B cell (primary cell): ENCODE measurements at places on chromosomes 7 and 10.

DNA sequence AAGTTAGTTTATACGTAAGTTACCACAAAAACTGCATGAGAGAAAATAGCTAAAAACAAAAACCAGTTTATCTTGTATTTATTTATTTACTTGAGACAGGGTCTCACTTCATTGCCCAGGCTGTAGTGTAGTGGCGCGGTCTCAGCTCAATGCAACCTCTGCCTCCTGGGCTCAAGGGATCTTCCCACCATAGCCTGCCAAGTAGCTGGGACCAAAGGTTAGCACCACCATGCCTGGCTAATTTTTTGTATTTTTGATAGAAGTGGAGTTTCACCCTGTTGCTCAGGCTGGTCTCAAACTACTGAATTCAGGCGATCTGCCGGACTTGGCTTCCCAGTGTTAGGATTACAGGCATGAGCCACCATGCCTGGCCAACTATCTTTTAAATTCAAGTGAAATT, 277.4 kb downstream of the PLXDC2 start:
- DNase-seq, result no peak

DNA sequence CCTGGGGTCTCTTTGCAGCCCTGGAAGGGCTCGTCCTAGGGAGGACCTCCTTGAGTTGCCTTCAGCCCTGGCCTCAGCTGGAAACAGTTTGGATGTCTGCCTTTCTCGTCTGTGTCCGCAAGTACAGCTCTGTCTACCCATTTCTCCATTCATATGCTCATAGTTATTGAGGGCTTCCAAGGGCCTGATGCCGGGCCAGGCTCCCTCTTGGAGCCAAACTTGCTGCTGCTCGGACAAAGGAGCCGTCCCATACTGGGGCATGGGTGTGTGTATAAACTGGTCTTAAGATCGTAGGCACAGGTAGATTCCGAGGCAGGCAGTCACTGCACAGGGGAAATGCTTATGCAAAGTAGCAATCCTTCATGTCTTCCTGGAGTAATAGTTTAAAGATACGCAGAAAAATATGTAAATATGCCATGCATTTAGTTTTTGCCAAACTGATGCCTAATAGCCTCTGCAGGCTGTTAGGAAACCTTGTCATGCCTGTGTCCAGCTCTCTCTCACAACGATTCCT, 117.0 kb upstream of the BTBD16 start:
- no peak for DNase-seq

DNA sequence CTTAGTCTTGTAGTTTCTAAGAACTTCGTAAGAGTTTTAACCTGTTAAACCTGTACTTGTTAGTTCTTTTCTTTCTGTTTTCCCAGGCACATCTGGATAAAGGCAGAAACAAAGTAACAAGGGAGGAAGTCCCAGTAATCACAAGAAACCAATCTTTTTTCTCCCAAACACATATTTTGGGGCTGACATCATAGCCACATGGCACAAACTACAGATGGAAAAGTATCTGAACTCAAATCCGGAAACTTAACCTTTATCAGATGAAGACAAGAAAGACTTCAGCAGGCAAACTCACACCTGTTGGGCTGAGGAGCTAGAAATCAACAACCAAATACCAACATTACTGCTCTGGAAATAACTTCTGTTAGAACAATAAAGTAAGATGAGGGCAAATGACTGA, 67.1 kb downstream of the CUBN start:
- no peak for DNase-seq

DNA sequence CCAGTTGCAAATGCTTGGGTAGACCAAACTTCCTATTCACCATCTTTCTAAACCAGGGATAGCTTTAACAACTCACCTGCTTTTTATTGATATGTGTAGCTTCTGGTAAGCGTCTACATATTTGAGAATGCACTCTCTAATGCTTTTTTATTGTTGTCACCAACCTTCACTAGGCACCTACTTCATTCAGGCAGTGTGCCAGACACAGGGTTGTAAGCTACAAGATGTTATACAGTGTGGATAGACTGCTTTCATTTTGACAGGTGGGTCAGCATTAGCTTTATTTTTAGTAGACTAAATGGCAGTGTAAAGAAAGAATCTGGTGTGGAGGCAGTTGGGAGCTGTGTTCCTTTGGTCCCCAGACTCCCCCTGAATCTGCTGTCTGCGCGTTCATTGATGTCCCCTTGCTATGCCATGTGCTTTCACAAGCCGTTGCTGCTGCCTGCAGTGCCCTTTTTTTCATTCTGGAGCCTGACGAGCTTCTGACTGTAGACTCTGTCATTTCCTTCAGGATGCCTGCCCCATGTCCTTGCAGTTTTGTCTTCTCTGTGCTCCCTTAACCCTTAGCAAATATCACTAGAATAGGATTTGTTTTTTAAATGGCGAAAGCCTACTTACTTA, 32.1 kb downstream of the NRF1 start:
- DNase-seq, result no peak

- DNase-seq, result no peak
Measured at GRCh38 chr7:28986028-28986764, 28.1 kb upstream of the TRIL start.

DNA sequence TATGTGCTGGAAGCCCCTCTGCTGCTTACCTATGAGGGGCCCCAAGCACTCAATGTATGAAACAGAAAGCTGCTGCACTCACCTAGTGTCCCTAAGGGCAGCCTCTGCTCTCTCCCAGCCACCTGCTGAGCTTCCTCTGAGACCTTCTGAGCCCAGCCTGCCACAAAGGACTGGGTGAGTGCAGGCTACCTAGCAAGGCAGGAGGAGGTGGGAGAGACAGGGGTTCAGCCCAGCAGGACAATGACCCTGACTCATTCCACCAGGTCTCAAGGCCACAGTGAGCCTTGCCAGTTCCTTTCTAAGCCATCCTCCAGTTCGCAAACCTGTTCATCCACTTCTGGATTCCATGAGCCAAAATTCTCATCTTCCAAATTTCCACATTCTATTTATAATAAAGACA, 16.3 kb downstream of the VOPP1 start:
- DNase-seq, result no peak

DNA sequence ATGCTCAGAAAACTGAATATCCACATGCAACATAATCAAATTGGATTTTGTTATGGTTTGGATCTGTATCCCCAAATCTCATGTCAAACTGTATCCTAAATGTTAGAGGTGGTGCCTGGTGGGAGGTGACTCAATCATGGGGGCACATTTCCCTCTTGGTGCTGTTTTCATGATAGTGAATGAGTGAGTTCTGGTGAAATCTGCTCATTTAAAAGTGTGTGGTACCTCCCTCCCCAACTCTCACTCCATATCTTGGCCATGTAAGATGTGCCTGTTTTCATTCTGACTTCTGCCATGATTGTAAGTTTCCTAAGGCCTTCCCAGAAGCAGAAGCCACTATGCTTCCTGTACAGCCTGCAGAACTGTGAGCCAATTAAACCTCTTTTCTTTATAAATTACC, 239.6 kb upstream of the KLF14 start:
- DNase-seq, result no peak

DNA sequence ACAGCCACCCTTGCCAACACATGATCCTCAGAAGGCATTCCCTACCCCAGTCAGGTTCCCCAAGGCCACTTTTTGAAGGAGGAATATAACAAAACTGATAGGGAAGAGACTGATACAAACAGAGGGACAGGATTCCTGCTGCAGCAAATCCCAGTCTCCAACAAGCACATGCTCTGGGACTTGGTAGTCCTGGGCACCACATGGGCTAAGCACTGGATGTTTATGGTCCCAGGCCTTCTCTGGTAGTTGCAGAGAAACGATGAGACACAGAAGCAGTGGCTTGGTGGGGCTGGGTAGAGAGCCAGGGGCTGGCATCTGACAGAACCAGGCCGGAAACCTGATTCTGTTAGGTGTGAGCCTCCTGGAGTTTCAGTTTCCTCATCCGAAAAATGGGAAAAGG, 3.2 kb downstream of the VSTM4 start:
- no peak for DNase-seq

DNA sequence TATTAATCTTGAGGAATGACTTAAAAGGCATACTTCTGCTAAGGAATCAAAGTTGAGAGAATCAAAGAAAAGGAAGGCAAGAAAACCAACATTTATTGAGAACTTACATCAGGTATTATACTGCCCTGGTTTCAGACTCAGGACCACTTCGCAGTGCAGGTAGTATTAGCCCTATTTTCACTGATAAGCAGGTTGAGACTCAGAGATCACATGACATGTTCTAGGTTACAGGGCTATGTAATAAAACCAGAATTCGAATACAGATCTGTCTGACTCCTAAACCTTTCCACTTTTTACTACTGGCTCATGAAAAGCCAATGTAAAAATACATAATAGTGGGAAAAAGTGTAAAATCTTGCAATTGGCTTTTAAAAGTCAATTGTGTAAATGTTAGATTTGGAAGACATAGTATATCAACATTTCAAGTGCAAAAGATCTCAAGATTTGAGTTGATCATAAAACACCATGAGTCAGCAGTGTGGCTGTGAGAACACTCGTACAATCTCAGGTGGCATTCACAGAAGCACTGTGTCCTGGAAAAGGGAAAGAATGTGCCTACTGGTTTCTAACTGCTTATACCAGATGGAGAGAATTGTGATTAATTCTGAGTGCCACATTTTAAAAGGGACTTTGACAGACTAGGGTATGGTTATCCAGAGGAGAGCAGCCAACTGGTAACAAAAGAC, 195.8 kb upstream of the MKLN1 start:
- no peak for DNase-seq

DNA sequence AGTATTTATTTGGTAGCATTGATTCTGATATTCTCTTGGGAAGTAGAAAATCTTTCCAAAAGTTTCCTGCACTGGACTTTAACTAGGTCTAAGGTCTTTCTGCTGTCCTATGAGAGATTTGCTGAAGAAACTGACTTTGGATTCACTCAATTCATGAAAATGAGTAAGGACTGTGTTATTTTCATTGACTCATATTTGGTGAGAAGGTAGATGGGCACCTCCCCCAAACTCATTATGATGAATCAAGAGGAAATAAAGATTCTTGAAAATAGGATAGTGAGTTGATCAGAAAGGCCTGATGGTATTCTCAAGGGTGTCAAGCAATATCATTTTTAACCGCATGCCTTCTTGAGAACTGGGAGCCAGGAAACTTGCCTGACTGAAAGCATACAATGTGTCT, 110.3 kb downstream of the RNF133 start:
- DNase-seq, result no peak

DNA sequence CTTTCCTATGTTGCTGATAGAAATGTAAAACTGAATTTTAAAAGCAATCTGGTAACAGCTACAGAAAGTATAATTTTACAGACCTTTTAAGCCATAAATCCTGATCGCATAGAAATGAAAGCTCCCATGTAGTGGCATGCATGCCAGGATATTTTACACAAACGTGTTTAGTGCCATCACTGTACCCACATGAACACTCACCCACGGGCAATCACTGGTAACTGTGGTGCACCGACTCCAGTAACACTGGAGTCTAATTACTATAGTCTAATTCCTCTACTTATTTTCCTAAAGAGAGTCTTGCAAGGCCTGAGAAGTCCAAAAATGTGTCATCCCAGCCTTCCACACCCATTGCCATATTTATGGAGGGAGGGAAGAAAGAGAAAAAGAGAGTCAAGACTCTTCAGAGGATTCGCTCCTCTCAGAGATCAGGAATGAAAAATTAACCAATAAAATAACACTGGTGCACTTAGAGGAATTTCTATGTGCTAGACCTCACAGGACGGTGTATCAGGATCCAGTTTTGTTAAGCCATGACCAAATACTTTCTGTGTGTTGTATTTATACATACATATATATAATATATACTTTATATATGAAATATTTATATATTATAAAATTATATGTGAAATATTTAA, 48.9 kb upstream of the AKR1C1 start:
- no peak for DNase-seq

DNA sequence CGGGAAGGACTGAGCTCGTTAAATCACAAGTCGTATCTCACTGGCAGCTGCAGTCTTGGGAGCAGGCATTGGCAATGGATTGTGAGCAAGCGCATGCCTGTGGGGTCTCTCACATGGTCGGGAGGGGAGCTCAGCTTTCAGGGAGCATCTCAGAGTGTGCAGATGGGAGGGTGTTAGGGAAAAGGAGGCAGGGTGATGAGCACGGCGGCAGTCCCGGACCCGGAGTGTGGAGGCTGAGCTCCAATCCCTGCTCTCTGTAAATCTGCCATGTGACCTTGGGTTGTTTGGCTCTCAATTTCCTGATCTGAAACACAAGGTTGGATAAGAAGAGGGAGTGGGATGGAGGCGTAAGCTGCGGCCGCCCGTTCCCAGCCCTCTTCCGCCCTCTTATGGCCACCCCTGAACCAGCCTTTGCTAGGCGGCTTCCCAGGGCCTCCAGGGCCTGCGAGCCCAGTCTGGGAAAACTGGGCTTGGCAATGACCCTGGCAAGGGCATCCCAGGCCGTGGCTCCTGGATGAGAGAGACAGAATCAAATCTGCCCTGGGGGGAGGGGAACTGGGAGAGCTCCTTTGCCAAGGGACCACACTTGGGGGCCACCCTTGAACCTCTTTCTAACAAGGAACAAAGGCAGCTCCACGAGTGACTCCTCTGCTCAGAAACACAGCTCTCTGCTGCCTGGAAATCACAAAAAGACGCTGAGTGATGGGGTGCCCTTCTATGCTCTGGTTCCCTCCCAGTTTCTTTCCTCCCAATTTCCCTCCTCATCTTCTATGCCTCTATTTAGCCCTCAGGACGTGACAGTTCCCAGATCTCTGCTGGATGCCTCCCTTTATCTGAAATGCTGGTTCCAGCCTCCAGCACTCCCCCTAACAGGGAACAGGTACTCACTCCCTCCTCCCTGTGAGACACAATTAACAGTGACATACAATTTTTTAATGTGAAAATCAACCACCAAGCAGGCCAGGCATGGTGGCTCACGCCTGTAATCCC, 41.7 kb upstream of the LOXL4 start:
- DNase-seq, result peak; percentile 35
